ENCODE measurements at places on chromosomes 3 and 15. TPM values are rescaled to one million over a fixed set of nuclear protein-coding genes. Genes with fewer than 3 reads are reported as not detected.

The SCN10A gene
- not detected for polyA plus RNA-seq

The FETUB gene
- polyA plus RNA-seq: not detected

The SPTSSB gene
- 0.71 TPM for polyA plus RNA-seq

The CD200R1 gene
- 0.72 TPM for polyA plus RNA-seq

The FAM3D gene
- not detected for polyA plus RNA-seq

The VIPR1 gene
- polyA plus RNA-seq: 5.0 TPM

The PIGBOS1 gene
- 16.4 TPM for polyA plus RNA-seq

The CTXN2 gene
- polyA plus RNA-seq: 0.69 TPM

The DPPA4 gene
- polyA plus RNA-seq: 1.2 TPM

The CX3CR1 gene
- not detected for polyA plus RNA-seq
